Stimulated activated CD4-positive, alpha-beta T cell treated with anti-CD3 and anti-CD28 coated beads, Interleukin-15, amount 100 ng/mL, for 1 hour (primary cell): ENCODE measurements at places on chromosomes 1 and 21.

- no peak for DNase-seq
Observed at GRCh38 chr1:200883118-200883517, 10.3 kb downstream of the GPR25 start.

- no peak for DNase-seq
Observed at GRCh38 chr1:154014154-154014907, 23.8 kb downstream of the RPS27 start.

- no peak for DNase-seq
Observed at GRCh38 chr1:207084232-207084631, 4.4 kb upstream of the C4BPB start.

DNA sequence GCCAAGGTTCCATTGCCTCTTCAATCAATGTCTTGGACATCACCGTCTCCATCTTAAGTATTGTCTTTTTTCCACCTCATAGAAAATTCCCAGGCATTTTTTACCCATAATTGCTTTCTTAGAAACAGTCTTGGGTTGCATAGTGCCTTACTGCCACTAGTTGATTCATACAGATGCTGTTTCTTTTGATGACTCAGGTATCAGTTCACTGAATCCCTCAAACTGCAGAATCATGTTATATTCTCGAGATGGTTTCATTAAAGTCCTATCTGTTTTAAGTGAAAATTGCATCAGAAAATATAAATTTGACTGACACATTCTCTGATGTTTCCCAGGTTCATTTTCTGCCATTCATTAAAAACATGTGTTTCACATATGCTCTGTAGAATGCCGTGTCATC, 1489.1 kb downstream of the BRINP3 start:
- DNase-seq, result no peak

GRCh38 chr1:202568410-202568809, 141.8 kb downstream of the SYT2 start:
- DNase-seq, result no peak

DNA sequence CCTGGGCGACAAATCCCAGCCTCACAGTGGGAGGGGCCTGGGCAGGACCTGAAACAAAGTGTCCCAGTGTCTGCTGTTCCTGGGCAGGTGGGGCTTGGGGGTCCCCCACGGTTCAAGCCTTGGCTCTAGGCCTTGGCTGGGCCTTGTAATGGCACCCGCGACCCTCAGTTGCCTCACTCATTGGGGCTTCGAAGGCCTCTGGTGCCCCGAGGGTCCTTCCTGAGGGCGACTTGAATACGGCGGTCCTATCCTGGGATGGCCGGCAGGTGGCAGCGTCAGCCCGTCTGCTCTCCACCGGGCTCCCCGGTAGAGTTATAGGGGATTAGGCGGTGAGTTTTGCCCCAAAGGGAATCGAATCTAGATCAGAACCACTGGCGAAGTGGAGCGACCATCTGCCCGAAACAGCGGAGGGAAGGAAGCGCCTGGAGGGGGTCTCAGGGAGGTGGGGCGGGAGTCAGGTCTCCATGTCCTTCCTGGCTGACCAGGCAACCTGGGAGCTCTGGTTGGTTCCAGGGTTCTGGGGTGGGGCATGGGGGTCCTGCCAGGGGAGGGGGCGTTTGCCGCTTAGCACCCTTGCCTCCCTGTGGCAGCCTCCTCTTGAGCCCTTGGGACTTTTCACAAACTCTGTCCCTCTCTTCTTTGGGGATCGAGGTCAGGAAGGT, 2.1 kb upstream of the PEX10 start:
- peak; percentile 73 for DNase-seq

- no peak for DNase-seq
Observed at GRCh38 chr1:18924221-18924691, 21.9 kb upstream of the ALDH4A1 start.

- no peak for DNase-seq
Observed at GRCh38 chr21:31159808-31160207, 121.5 kb upstream of the KRTAP19-8 start.

- no peak for DNase-seq
Observed at GRCh38 chr1:14135070-14135469, 435.1 kb downstream of the PRDM2 start.

DNA sequence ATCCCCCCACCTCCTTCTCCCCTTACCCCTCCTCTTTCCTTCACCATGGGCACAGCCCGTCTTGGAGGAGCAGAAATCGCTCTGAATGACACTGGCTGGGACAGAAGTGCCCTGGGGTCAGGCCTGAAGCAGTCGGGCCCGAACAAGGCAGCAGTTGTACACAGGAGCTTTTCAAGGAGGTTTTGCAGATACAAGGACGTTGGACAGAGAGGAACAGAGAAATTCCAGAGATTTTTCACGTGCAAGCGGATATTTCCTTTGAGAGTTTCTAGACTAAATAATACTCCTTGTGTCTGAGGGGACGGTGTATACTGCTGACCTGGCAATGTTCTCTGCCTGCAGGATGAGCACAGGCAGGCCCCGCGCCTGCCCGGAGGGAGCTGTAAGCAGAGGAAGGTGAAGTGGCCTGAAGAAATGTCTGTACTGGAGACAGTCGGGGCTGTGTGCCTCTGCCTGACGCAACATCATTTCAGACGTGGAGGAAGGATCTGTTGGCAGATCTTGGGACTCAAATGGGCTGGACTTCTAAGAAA, 95.3 kb upstream of the SLC25A33 start:
- DNase-seq, result no peak

GRCh38 chr21:21200103-21200938, 202.1 kb downstream of the NCAM2 start:
- no peak for DNase-seq

- DNase-seq, result no peak
Observed at GRCh38 chr1:175390522-175391254, 198.1 kb upstream of the KIAA0040 start.

DNA sequence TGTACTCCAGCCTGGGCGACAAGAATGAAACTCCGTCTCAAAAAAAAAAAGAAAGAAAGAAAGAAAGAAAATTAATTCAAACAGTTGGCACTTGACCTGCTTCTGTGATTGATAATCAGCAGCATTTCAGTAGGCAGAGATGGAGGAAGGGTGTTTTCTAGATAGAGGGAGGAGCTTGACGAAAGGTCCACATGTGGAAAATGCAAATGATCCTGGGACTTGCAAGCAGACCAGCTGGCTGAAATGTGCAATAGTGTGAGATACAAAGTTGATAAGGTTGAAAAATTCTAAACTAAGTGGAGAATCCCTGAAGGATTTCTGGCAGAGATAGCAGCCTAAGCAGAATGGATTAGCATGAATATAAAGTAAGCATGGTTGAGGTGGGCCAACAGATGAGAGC, 4.2 kb downstream of the ELAPOR1 start:
- DNase-seq, result no peak

DNA sequence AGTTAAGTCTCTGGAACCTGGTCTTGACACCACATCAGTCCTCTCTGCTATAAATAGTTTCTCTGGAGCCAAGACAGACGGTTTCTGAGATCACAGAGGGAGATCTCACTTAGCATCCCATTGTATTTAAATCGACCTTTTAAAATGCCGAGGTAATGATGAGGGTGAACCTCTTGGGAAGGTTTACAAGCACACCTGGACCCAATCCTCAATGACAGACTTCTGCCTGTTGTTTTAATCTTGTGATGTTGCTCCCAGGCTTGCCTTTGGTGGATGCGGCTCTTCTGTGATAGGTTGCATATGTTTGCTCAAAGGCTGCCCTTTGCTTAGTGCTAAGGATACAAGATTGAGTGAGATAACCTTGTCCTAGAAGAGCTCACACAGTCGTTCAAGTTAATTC, 104.6 kb upstream of the L1TD1 start:
- DNase-seq, result no peak

- DNase-seq, result no peak
Observed at GRCh38 chr1:234958066-234958705, 170.5 kb downstream of the TOMM20 start.

DNA sequence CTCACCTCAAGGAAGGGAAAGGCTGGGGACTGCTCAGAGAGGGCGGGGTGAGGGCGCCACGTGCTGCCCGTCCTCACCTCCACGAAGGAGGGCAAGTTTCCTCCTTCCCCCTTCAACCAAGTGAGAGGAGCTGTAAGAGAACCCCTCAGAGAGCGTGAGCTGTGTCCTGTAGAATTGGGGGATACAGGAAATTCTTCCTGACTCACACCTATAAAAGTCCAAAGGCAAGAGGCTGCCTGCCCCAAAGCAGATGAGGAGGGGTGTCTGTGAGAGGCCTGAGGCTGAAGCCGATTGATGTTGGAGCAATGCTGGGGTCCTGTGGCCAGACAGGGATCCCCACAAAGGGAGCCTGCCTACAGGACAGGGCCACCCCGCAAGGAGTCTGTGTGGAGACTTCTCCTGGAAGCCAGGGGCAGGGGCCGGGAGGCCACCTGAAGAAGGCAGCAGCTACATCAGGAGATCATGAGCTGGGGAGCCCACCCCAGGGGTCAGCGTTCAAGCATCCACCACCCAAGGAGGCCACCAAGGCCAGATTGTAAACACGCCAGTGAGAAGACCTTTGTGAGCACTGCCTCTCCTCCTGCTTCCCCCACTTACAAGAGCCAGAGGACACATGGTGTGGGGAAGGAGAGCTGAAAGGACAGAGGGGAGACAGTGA, 27.7 kb downstream of the S100A6 start:
- DNase-seq, result no peak

DNA sequence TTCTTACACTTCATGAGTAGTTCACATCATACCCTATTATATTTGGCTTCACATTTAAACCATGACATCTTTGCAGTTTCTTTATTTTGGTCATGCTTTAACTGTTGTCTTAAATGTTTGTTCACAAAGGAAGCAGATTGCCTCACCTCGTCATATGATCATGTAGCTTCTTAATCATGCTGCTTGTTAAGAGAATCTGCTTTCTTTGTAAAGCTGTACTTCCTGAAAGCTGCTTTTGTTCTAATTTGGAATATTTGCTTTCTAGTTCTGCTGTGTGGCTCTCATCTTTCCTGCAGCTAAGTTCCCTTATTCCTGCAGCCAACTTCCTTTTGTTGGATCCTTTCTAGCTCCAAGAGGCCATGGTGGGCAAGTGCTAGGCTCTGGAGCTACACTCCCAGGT, 62.9 kb upstream of the SIM2 start:
- no peak for DNase-seq

- no peak for DNase-seq
Observed at GRCh38 chr1:30422251-30422650, 301.1 kb downstream of the MATN1 start.

DNA sequence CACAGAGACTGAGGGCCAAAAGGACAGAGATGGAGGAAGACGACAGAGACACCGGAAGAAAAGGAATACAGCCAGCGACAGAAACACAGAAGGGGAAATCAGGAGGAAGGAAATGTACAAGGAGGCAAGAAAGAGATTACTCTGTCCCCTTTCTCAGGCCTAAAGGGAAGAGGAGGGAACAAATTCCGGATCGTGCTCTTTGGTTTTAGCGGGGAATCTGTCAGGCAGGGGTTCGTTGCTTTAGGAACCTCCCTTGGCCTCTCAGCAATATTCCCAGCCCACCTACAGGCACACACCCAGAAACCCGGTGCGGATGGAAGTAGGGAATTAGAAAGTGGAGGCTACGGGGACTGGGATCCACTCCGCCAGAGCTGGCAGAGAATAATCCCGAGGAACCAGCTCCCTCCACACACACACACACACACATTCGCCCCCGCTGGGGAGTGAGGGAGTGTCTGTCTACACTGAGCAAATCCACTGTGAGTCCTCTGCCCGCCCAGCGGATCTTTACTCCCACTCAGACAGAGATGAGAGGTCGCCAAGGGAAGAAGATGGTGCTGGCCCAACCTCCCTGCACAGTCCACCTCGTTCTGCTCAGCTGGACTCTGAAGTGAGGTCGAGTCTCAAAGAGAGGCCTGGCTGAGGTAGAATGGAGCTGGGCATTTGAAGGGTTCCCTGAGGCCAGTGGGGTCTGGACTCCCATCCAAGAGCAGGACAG, 5.7 kb downstream of the TAL1 start:
- no peak for DNase-seq

DNA sequence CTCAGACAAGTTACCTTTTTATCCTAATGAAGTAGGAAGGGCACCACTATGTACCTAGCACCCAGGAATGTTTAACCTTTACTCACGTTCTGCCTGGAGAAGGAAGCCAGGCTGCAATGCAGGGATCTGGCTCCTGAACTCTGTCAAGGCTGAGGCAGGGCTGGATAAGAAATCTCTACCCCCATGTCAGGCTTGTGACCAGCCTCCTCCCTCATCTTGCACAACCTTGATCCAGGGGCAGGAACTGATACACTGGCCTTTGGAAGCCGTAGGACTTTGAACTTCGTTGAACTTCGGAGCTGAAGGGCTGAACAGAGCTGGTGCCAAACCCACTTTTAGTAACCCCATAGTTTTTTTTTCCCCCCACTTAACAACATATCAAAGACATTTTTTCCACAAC, 8.0 kb upstream of the AKR1A1 start:
- no peak for DNase-seq

GRCh38 chr1:13666317-13666716, 33.7 kb upstream of the PRDM2 start:
- DNase-seq, result no peak

DNA sequence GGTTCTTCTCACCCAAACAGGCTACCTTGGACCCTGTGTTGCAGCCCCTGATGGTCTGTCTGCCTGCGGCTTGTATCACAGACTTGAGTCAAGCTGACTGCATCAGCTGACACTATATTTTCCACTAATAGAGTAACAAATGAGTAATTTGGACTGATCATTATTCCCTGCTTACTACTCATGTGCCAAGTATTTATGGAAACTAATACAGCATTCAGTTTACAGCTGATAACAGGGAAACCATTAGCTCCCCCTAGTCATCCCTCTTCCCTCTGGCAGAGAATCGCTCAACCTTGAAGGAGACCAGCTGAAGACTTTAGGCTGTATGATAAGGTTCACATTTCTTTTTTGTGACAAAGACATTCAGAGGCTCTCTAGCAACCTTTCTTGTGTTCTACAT, 116.6 kb upstream of the SYT6 start:
- DNase-seq, result no peak

DNA sequence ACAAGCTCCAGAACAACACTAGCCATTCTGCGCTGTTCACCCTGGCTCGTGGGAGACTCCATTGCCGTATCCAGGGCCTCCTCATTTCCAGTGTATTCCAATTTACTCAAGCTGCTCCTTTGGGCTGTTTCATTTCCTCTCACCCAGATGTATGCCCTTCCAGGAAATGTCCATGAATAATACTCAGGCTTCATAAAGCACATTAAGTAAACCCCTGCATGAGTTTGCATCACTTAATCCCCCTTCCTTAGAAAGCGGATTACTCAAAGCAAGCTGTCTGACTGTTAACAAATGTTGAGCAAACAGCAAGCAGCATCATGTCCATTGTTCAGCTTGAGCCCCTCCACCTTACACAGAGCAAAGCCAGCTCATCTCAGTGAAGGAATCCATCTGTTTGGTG, 403.6 kb upstream of the PBX1 start:
- DNase-seq, result no peak

DNA sequence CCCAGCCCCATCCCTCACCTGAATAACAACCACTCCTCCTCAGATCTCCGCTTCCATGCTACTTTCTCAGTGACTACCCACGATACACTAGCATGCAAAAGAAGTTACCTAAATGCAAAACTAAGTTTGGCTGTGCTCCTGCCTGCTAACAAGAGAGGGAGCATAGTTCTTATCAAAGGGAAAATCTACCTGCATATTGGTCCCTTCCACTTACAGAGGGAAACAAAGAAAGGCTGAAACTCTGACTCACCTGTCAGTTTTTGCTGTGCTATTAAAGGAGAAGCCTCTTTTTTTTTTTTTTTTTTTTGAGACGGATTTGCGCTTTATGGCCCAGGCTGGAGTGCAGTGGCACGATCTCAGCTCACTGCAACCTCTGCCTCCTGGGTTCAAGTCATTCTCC, 43.8 kb upstream of the RAVER2 start:
- DNase-seq, result no peak

- no peak for DNase-seq
Observed at GRCh38 chr1:47208374-47208850, 18.6 kb upstream of the PDZK1IP1 start.
